ENCODE measurements at places on chromosomes 13 and 19. TPM values are rescaled to one million over a fixed set of nuclear protein-coding genes. Genes with fewer than 3 reads are reported as not detected.

IQCN gene
- polyA plus RNA-seq = 0.17 TPM

SLITRK6 gene
- 1.0 TPM for polyA plus RNA-seq

SLC25A41 gene
- polyA plus RNA-seq = 1.7 TPM

TNNI3 gene
- 45,177 TPM for polyA plus RNA-seq

C19orf73 gene
- polyA plus RNA-seq = 1.9 TPM

SLC5A5 gene
- polyA plus RNA-seq = not detected

SLC10A2 gene
- not detected for polyA plus RNA-seq

GRCh38 chr13:24165746-24166145, 5.2 kb downstream of the SPATA13 start:
- H3K27me3 ChIP-seq = peaks cover 8% of the 10 kb centered on the region
- no peak overlapping the region for H3K4me3 ChIP-seq
- no peak for DNase-seq
- no peak overlapping the region for H3K27ac ChIP-seq
- H3K4me1 ChIP-seq = peaks cover 10% of the 10 kb centered on the region
- H3K36me3 ChIP-seq = no peaks in the 10 kb centered on the region

- H3K27ac ChIP-seq = no peak overlapping the region
- DNase-seq = no peak
- no peak overlapping the region for H3K4me3 ChIP-seq
- H3K4me1 ChIP-seq = peaks cover 48% of the 10 kb centered on the region
- H3K36me3 ChIP-seq = no peaks in the 10 kb centered on the region
- no peaks in the 10 kb centered on the region for H3K27me3 ChIP-seq
These were observed 2.4 kb downstream of the PAK4 start for GRCh38 chr19:39127812-39128515.

GRCh38 chr13:39451301-39451700, 151.7 kb downstream of the LHFPL6 start:
- H3K27ac ChIP-seq = peak overlapping the region; percentile 75
- peaks cover 52% of the 10 kb centered on the region for H3K4me1 ChIP-seq
- no peak overlapping the region for H3K4me3 ChIP-seq
- DNase-seq = no peak

GRCh38 chr13:52961256-52961910, 67.2 kb upstream of the OLFM4 start:
- H3K4me1 ChIP-seq = no peaks in the 10 kb centered on the region
- DNase-seq = no peak
- H3K36me3 ChIP-seq = no peaks in the 10 kb centered on the region
- no peaks in the 10 kb centered on the region for H3K27me3 ChIP-seq
- H3K27ac ChIP-seq = no peak overlapping the region

GRCh38 chr19:33688171-33688992, 66.6 kb downstream of the CHST8 start:
- H3K4me3 ChIP-seq = no peak overlapping the region
- H3K36me3 ChIP-seq = no peaks in the 10 kb centered on the region
- no peak for DNase-seq
- no peaks in the 10 kb centered on the region for H3K27me3 ChIP-seq

DNA sequence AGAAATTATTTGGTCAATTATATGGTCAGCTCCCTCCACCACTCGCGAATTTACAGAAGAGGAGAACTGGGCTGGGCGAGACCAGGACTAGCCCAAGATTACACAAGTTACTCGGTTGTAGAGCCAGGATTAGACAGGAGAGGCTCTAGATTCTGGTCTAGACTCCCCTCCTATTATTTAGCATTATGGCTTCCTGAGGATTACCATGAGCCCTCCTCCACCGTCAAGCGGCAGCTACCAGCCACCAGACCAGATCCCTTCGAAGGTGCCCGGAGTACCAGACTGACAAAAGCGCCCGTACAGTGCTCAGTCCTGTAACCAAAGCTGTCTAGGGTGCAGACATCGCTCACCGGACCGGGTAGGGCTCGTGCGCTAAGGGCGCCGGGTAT, 497 bp upstream of the MLNR start:
- no peak for DNase-seq
- H3K4me3 ChIP-seq = peak overlapping the region; percentile 38
- H3K4me1 ChIP-seq = peaks cover 4% of the 10 kb centered on the region
- no peaks in the 10 kb centered on the region for H3K36me3 ChIP-seq
- no peak overlapping the region for H3K27ac ChIP-seq
- H3K27me3 ChIP-seq = peaks cover 51% of the 10 kb centered on the region

DNA sequence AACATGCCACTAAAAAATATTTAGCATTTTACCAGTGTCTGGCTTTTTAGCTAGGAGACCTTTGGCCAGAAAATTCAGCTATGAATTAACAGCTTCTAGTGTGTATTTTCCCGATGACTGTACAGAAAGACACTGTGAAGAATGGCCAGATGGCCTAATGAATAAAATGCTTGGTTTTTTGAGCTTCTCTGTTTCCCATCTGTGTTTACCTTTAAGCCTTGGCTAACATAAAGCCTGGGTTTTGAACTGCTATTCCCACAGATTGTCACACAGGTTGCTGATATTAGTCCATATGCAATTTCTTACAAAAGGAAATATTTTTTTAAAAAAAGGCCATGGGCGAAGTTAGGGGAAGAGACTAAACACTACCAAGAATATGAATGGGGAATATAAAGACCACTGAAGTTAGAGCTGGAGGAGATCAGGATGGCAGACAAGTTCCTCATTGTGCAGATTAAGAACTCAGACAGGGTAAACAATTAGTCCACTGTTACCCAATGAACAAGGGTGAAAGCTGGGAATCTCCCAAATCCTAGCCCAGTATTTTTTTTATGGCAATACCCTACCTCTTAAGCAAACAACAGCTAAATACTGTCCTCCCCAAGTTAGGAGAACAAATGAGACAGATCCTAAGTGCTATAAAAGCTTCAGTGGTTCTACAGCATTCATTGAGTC, 95.1 kb downstream of the DCT start:
- H3K27me3 ChIP-seq = no peaks in the 10 kb centered on the region
- no peak overlapping the region for H3K27ac ChIP-seq
- peaks cover 23% of the 10 kb centered on the region for H3K4me1 ChIP-seq
- H3K4me3 ChIP-seq = no peak overlapping the region
- DNase-seq = no peak
- no peaks in the 10 kb centered on the region for H3K36me3 ChIP-seq

GRCh38 chr13:90352763-90353162, 994.7 kb upstream of the MIR17HG start:
- H3K4me3 ChIP-seq = no peak overlapping the region
- no peak overlapping the region for H3K27ac ChIP-seq
- no peak for DNase-seq
- H3K4me1 ChIP-seq = no peaks in the 10 kb centered on the region

GRCh38 chr13:45328661-45329111, 12.3 kb downstream of the TPT1 start:
- no peaks in the 10 kb centered on the region for H3K27me3 ChIP-seq
- peak overlapping the region; percentile 80 for H3K27ac ChIP-seq
- no peaks in the 10 kb centered on the region for H3K36me3 ChIP-seq
- DNase-seq = no peak

- peaks cover 6% of the 10 kb centered on the region for H3K4me1 ChIP-seq
- no peak overlapping the region for H3K4me3 ChIP-seq
- no peak for DNase-seq
- no peaks in the 10 kb centered on the region for H3K36me3 ChIP-seq
- no peaks in the 10 kb centered on the region for H3K27me3 ChIP-seq
- peak overlapping the region; percentile 43 for H3K27ac ChIP-seq
These were observed 7.0 kb downstream of the PIP5K1C start for GRCh38 chr19:3693025-3693925.

GRCh38 chr19:17183271-17183761, 31.8 kb upstream of the USE1 start:
- no peak for DNase-seq
- no peaks in the 10 kb centered on the region for H3K27me3 ChIP-seq
- no peak overlapping the region for H3K4me3 ChIP-seq
- no peak overlapping the region for H3K27ac ChIP-seq

- no peaks in the 10 kb centered on the region for H3K27me3 ChIP-seq
- no peak overlapping the region for H3K4me3 ChIP-seq
- no peaks in the 10 kb centered on the region for H3K36me3 ChIP-seq
- H3K27ac ChIP-seq = no peak overlapping the region
- DNase-seq = no peak
These were observed 2.4 kb upstream of the PRR12 start for GRCh38 chr19:49588365-49589122.

DNA sequence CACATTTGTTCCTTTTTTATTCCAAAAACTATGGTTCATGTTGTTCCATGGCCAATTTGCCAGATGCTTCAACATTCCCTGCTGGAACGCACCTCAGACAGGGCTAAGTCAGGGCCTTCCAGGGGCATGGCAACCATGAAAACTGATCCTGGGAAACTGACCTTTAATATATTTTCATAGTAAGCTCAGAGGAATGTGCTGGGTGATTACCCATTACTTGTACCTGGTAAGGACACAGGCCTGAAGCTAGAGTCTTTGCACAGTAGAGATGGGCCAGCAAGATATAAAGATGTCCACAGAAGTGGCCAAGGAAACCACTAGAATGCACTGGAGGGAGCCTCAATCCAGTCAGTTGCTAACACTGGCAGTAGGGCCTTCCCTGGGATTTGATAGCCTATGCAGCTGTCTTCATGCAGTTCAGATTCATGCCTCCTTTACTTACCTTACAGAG, 353.1 kb downstream of the ENOX1 start:
- no peak overlapping the region for H3K4me3 ChIP-seq
- no peak for DNase-seq
- no peaks in the 10 kb centered on the region for H3K36me3 ChIP-seq

DNA sequence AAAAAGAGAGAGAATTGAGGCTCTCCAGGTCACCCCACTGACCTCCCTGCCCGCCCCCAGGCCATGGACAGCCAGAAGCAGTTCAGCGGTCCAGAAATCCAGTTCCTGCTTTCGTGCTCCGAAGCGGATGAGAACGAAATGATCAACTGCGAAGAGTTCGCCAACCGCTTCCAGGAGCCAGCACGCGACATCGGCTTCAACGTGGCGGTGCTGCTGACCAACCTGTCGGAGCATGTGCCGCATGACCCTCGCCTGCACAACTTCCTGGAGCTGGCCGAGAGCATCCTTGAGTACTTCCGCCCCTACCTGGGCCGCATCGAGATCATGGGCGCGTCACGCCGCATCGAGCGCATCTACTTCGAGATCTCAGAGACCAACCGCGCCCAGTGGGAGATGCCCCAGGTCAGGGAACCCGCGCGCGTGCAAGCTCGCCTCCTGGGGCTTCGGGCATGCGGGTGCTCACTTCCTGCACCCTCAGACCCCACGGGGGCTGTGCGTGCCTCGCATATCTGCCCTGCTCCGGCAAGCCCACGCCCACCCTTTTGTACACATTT, 56.6 kb downstream of the MAP4K1 start:
- H3K27ac ChIP-seq = no peak overlapping the region
- DNase-seq = no peak
- H3K27me3 ChIP-seq = peaks cover 27% of the 10 kb centered on the region
- H3K4me3 ChIP-seq = no peak overlapping the region

DNA sequence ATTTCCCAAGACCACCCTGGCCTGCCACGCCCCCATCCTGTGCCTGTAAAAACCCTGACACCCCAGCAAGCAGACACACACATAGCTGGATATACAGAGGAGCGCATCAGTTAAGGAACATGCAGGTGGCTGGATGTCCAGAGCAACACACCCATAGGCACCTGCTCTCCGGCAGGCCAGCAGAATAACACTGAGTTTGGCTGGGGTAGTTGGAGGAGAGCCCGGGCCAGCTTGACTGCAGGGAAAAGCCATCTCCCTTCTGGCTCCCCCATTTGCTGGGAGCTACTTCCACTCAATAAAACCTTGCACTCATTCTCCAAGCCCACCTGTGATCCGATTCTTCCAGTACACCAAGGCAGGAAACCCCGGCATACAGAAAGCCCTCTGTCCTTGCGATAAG, 8.9 kb downstream of the RASL11A start:
- no peaks in the 10 kb centered on the region for H3K36me3 ChIP-seq
- no peaks in the 10 kb centered on the region for H3K27me3 ChIP-seq
- no peak overlapping the region for H3K27ac ChIP-seq
- H3K4me1 ChIP-seq = no peaks in the 10 kb centered on the region
- DNase-seq = no peak
- H3K4me3 ChIP-seq = no peak overlapping the region

- H3K4me3 ChIP-seq = no peak overlapping the region
- H3K27me3 ChIP-seq = no peaks in the 10 kb centered on the region
- no peak overlapping the region for H3K27ac ChIP-seq
- H3K36me3 ChIP-seq = peaks cover 75% of the 10 kb centered on the region
- H3K4me1 ChIP-seq = peaks cover 20% of the 10 kb centered on the region
These were observed 43.3 kb downstream of the FLT1 start for GRCh38 chr13:28451482-28452217.

DNA sequence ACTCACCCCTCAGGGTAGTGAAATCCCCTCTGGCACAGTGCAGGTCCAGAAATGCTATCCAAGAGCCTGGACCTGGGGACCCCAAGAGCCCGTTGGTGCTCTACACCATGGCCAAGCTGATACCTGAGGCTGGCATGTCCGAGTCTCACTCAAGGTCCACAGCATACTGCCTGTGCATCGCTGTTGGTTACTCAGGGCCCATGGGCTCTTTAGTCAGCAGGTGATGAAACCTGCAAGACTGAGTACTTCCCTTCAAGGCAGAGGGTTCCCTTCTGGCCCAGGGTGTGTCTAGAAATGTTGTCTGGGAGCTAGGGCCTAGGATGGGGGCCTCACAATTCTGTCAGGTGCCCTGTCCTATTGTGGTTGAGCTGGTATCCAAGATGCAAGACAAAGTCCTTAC, 19.6 kb upstream of the KBTBD7 start:
- no peaks in the 10 kb centered on the region for H3K4me1 ChIP-seq
- no peak overlapping the region for H3K27ac ChIP-seq
- no peak overlapping the region for H3K4me3 ChIP-seq
- H3K36me3 ChIP-seq = no peaks in the 10 kb centered on the region

DNA sequence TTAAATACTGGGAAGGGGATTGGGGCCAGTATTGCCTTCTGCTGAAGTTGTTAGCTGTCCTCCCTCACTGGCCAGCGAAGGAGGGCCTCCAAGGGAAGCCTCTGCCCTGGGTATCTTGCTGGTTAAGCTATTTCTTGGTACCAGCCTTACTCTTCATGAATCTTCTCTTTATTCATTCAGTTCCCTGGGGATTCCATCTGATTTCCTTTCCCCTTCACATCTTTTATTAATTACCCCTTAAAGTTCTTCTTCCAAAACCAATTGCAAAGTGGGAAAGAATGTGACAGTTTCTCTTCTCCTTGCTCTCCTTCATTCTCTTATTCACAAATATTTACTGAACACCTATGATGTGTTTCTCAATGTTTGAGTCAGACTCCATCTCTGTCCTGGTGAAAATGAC, 36.7 kb upstream of the STK24 start:
- DNase-seq = no peak
- H3K27ac ChIP-seq = no peak overlapping the region
- no peaks in the 10 kb centered on the region for H3K4me1 ChIP-seq

GRCh38 chr19:29525901-29526729, at the start of gene VSTM2B:
TSS of gene VSTM2B (plus strand) at chr19:29525994. CDS start at chr19:29526584, 590 bp downstream.
- H3K36me3 ChIP-seq = no peaks in the 10 kb centered on the region
- no peak within 1 kb of the TSS for H3K27ac ChIP-seq
- H3K27me3 ChIP-seq = peaks cover 99% of the 10 kb centered on the region
- DNase-seq = no peak
- H3K4me1 ChIP-seq = peaks cover 40% of the 10 kb centered on the region
- peak within 1 kb of the TSS; percentile 28 for H3K4me3 ChIP-seq
